ENCODE measurements at places on chromosomes 1 and 21.

- no peak for DNase-seq
Observed at GRCh38 chr1:98382986-98383740, 278.4 kb upstream of the SNX7 start.

GRCh38 chr1:5428351-5428750 is 563.9 kb downstream of the NPHP4 start:
- no peak for DNase-seq

DNA sequence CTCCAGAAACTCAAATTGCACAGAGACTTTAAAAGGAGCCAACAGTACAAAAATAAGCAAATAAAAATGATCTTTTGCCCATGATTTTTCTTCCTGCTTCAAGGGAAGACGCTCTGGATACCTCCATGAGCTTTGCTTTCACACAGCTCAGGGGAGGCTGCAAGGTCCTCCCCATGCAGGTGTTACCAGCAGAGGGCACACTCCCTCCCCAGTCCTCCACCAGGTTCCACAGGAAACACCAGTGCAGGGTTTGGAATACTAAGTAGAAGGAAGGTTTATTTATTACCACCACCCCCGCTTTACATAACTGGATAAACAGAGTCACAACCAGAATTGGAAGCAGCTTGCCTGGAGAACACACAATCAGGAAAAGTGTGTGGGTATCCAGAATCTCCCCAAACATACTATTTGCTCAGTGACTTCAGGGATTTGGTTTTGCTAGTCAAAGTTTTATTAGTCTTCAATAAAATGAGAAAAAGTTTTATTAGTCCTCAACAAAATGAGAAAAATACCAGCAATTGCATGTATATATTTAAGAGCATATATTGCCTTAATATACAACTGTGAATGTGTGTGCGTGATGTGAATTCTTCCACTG is 37.3 kb downstream of the HSD3B1 start:
- DNase-seq = peak; percentile 21

DNA sequence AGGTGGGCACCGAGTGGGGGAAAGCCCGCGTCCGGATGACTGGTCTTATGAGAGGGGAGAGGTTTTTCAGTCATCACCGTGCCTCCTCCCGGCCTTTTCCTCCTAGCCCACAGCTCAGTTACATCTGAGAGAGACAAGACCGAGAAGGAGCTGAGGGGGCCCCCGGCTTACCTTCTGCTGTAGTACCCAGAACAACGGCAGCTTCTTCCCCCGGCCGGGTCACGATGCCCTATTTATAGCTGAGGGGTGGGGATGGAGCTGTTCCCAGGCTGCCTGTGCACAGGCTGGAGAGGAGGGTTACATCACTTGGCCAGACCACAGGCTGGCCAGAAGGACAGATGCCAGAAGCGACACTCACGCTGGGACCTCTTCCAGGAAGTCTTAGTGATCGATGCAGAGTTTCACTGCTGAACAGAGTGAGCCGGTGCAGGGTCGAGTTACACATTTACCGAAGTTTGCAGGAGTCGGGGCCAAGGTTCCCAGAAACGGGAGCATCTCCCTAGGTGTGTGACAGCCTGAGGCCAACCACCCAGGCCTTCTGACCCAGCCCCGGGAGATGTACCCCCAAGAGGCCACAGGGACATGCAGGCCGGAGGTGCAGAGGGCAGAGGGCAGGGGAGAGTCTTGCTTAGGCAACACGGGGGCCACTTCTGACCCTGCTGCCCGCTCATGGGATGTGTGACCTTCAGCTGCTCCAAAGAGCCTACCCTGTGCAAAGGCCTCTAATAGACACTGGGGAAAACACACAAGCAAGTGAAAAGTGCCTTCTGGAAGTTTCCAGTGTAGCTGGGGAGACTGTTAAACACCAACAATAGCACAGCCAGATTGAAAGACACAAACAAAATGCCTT is at the start of gene AGT:
Gene AGT, minus strand, starts transcription at position 208 of the 850 bp plus-strand sequence. CDS start 3,299 bp downstream, outside the sequence.
- peak; percentile 9 for DNase-seq

DNA sequence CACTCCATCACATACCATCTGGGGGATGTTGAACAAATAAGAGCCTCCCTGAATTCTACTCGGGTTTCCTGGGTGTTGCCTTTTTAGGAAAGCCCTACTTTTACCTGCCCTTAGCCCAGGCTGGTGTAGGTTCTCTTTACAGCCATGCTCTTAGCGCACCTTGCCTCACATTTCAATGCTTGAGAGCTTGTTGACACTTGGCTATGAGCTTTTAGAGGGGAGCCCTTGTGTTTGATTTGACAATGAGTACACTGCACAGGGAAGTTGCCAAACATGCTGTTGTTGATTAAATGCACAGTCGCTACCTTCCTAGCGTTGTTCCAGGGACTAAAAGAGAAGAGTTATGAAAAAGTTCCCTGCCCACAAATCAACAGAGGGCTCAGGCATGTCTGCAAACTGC is 103.8 kb downstream of the TRABD2B start:
- no peak for DNase-seq

- DNase-seq = no peak
Observed at GRCh38 chr1:30185809-30186208, 537.6 kb downstream of the MATN1 start.

GRCh38 chr1:236578661-236579060 is 25.7 kb downstream of the HEATR1 start:
- DNase-seq = no peak

DNA sequence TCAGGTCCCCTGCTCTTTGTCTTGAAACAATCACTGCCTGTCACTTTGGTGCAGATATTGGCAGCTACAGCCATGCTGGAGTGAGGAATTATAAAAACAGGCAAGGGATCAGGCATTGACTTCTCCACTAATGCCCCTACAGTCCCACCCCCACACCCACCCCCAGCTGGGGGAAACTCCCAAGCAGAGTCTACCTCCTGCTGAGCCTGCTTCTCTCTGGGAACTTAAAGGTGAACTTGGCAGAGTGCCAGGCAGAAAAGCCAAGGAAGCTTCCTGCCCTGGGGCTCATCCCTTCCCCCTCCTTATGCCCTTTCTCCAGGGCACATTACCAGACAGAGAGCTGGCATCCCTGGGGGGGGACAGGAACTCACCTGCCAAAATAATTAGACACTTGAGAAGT is 6.7 kb downstream of the NCMAP start:
- DNase-seq = no peak

DNA sequence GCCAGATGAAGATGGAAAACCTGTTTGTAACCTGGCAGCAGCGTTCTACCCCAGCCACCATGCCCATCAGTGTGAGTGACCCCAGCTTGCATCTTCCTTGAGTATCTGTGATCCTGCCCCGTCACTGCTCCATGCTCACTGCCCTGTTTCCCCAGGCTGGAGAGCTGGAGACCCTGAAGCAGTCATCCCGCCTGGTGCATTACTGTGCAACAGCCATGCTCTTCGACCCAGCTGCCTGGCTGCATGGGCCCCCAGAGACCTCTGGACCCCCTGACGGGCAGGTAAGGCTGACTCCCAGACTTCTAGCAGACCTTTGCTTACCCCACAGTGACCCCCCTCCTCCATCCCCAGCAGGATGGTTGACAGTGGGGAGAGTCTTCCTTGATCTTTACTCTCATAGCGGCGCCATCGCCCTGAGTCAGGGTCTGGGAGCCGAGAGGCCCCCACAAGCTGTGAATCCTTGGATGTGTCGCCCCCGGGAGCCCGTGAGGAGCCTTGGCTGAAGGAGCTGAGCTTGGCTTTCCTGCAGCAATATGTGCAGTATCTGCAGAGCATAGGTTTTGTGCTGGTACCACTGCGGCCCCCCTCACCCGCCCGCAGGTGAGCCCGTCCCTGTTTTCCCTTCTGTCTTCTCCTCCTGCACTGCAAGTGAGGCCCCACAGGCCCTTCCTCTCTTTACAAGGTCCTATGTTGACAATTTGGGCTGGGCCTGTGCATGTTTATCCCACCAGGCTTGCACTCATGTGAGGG is 10.4 kb downstream of the HYI start:
- no peak for DNase-seq

GRCh38 chr1:236064674-236065508 is at the start of gene NID1:
Gene NID1 (minus strand): TSS chr1:236065090. CDS start chr1:236065079, 11 bp downstream.
- no peak for DNase-seq

GRCh38 chr1:6209661-6210580 is 4.0 kb downstream of the RNF207 start:
- DNase-seq = peak; percentile 49

GRCh38 chr1:224846119-224846907 is 83.2 kb upstream of the DNAH14 start:
- DNase-seq = no peak

- peak; percentile 8 for DNase-seq
Observed at GRCh38 chr1:147773215-147773715, 12.9 kb upstream of the GJA5 start.

- peak; percentile 31 for DNase-seq
Observed at GRCh38 chr1:117671781-117672501, 66.1 kb downstream of the TENT5C start.
